ENCODE measurements at places on chromosomes 12 and 14.

GRCh38 chr12:106840243-106840642, 65.8 kb downstream of the RIC8B start:
- DNase-seq: no peak

DNA sequence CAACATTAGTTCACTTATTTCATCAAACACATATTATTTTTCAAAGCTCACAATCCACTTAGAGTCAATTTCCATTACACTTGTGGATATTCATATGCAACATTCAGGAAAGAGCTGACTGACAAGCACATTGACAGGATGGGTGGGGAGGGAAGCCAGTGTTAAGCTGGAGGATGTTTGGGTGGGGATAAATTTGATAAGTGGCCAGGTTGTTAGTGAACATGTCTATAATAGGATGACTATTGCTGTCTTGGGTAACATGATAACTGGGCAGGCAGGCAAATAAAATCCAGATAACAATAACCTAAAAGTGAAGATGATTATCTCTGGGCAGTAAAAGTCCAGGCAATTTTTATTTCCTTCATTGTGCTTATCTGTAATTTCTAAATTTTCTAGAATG, 73.8 kb upstream of the OSBPL8 start:
- no peak for DNase-seq

- DNase-seq: no peak
These were observed 159.8 kb downstream of the DPY19L2 start for GRCh38 chr12:63508543-63508942.

DNA sequence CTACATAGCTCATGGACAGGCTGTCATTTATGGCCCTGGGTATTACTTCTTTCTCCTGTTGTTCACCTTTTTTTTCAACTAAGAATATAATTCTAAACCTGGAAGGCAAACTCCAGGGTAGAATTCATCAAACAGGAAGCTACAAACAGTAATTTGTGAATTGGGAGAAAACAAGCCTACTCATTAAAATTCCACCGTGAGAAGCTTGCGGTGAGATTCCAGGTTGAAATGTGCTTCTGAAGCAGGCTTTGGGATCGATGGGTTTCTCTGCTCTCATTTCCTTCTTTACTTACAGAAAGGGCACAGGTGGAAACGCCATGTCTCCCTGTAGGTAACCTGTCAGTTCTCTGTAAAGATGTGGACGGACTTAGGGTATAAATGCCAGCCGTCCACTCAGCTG, 257.5 kb downstream of the TMEM132C start:
- no peak for DNase-seq

GRCh38 chr12:102521662-102522277, 41.4 kb upstream of the IGF1 start:
- DNase-seq: no peak

DNA sequence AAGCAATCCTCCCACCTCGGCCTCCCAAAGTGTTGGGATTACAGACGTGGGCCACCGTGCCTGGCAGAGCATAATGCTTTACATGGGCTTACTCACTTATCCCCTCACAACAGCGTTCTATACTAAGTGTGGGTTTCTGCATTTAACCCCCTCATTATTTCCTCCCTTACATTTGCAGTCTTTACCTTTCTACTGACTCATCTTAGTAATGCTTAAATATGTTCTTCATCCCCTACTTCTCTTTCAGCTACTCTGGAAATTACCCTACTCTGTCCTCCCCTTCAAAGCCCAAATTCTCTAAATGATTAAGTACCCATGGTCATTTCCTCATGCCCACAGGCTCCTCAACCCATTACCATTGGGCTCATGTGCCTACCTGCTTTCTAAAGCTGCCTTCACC, 40.7 kb downstream of the NKX2-1 start:
- peak; percentile 24 for DNase-seq

DNA sequence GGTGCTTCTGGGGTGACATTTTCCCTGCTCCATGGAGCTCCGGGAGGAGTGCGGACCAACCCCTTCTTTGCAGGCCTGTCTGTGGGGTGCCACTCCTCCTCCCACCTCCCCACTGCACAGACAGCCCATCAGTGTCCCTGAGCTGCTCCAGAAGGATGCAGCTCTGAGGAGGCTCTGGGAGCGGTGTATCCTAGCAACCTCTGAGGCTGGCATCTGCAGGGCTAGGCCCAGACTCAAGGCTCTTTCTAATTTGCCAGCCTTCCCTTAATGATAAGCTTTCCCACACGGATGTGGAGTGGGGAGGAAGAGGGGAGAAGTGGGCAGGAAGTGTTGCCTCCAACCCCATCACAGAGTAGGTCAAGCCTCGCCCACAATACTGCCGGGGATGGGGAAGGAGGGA, 59.7 kb downstream of the CALM1 start:
- no peak for DNase-seq

DNA sequence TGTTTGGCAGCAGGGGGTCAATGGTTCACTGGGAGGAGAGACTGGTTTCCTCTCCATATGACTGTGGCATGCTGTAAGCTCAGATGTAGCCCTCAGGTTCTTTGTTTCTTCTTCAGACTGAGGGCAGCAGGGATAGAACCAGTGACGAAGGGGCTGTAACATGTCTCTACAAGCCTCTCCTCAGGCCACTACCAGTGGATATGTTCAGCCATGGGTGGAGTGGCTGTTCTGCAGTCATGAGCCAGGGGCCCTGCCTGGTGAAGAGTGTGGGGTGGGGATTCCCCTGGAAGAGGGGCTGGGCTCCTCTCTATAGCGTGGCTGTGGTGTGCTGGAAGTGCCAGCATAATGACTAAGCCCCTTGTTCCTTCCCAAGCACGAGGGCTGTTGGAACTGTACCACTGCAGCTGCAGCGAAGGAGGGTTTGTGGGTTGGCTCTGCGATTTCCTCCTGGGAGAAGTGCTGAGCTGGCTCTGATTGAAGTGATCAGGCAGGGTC, 55.8 kb downstream of the CMAS start:
- peak; percentile 6 for DNase-seq

DNA sequence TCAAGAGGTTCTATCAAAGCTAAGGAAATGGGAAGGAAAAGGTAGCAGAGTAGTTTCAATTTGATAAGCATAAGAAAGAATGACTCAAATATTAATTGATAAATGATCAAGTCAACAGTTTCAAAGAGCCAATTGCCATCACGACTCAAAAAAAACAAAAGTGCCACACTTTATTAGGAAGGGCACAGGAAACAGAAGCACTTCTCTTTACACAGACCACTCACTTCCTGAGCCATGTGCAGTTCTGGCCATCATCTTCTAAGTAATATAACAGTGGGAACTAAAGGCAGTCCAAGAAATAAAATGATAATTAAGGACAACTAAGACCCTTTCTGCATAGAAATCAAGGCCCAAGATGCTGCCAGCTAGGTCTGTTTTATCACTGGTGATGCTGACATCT, 13.2 kb downstream of the TM7SF3 start:
- DNase-seq: no peak

GRCh38 chr12:13587721-13588390, 391.3 kb downstream of the EMP1 start:
- no peak for DNase-seq

DNA sequence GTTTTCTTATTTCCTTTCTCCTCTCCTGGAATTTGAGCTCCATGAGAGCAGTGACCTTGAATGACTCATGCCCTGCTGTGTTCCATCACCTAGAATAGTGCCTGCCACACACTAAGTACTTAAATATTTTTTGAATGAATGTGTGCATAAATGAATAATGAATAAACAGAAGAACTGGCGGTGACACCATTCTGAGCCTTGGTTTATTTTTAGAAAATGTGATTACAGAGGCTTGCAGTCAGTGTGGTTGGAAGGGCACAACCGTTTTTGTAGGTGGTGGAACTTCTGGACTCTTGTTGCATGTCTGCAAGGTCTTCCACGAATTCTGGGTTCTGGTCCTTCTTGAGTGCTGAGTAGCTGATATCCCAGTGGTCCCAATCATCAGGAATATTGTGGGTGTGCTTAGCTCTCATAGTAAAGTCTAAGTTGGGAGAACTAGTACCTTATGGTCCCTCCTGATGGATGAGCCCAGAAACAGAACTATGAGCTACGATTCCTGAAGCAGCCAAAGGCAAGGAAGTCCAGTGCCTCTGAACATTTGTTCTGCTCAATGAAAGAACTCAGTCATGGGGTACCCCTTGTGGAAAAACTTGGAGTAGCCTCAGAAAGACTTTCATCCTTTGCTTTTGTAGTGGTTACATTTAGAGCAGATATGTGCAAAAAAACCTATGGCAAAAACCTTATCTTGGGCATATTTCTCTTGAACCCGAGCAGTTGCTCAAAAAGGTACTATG, 28.8 kb upstream of the BHLHE41 start:
- DNase-seq: no peak

DNA sequence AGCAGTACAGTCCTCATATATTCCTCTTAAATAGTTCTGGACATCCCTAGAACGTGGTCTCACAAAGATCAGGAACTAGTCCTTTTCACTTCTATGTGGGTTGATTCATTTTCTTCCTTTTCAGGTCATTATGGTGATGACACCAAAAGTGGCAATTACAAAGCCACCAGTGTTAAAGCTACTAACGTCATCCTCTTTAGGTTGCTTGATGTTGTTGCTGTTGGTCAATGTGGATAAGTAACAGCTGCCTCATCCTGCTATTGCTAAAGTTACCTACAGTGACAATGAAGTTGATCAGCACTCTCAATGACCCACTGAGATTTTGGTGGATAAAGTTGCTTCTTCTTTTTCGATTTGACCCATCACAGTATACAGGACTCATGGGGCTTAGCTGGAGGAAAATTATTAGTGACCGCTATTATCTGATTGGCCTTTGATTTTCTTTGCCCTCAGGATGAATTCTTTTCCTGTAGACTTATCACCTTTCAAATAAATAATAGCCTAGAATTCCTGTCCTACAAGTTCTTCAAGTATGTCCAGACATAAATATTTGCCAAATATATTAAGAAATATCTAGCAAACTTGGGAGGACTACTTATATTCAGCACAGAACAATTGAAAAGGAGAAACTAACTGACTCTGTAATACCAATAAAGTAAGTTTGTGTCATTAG, 54.0 kb upstream of the ATP2B1 start:
- no peak for DNase-seq

DNA sequence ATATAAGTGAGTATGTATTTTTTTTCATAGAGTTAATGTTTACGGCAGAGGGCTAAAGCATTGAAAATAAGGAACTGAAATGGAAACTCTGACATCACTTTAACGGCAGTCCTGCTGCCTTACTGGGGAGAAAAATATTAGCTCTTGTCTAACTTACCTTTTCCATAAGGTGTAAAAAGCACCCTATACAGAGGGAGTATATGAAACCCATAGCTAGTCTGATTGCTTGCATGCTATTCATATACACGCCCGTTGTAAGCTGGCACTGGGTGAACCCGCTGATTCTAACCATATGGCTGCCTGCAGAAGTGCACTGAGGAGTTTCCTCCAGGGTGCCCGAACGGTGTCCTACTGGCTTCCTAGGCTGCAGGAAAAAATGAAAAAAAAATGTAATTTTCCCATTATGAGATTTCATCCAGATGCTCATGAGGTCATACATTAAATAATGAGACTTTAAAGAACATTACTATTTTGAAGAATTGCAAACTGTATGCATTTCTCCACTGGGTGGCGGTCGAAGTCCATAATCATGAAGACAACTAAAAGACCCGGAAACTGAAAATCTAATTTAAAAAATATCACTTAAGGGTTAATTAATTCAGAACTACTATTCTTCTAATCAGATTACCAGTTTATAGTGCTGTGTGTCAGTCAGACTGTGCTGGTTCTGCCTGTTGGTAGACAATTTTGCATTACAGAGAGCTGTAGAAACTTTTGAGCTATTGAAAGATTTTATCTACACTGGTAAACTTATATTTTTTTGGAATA, 144.7 kb downstream of the ALX1 start:
- DNase-seq: peak; percentile 16

DNA sequence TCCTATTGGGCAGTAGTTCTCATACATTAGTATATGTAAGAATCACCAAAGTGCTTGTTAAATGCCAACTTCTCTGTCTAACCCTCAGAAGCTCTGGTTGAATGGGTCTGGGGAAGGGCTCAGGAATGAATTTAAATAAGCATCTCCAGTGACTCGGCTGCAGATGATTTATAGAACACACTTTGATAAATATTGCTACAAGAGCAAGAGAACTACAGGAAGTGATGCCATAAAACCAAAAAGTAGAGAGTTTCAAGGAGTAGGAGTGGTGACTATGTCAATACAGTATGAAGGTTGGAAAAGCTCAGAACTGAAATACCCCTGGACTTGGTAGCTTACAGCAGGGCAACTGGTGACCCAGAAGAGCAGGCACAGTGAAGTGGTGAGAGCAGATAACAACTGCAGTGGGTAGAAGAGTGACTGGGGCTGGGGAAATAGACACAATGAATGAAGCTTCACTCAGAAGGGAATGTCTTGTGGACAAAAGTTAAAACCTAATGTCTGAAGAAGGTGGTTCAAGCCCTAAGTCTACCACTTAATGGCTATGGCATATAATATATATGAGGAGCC, 8.0 kb upstream of the PLEKHA5 start:
- no peak for DNase-seq

DNA sequence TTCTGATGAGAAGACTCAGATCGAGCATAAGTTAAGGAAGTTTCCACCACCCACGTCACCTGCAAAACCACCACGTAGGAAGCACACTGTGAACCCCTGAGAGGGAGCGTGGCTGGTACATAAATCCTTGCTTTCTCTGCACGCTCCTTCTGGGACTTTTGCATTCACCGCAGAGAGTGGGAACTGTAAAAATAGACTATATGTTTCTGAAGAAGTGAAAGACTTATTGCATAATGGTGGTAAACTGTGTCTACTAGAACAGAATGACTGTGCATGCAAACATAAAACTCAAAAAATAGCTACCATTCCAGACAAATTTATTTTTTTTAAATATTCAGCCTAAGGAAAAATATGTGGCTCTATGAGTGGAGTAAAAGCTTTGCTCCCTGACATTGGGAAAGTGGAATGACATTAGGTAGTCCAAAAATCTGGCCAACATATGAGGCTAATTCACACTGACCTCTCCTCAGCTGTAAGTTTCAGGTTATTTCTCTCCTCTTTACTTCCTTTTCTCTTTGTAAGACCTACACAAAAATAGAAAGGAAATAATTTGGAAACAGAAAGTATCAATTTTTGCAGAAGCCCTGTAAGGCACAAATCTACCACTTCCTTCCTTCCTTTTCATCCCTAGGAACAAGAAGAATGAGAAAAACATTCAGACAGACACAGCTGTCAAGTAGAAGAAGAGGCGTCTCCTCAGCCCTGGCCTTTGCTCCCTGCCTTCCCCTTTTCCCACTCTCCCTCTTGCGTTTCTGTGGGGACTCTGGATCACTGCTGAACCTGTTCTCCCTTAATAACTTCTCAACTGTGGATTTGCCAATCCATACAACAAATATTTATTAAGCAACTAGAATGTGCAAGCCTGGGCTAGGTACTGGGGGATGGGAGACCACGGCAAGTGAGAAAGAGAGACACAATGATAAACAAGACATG, 264.3 kb upstream of the FOXN3 start:
- peak; percentile 45 for DNase-seq
